Activated naive CD8-positive, alpha-beta T cell treated with anti-CD3 and anti-CD28 coated beads, Interleukin-2, amount 50 U/mL, for 16 hours (primary cell): ENCODE measurements at places on chromosomes 12 and 14.
A peak's percentile ranks its signal among the peaks of the same experiment; 100 is the strongest.

DNA sequence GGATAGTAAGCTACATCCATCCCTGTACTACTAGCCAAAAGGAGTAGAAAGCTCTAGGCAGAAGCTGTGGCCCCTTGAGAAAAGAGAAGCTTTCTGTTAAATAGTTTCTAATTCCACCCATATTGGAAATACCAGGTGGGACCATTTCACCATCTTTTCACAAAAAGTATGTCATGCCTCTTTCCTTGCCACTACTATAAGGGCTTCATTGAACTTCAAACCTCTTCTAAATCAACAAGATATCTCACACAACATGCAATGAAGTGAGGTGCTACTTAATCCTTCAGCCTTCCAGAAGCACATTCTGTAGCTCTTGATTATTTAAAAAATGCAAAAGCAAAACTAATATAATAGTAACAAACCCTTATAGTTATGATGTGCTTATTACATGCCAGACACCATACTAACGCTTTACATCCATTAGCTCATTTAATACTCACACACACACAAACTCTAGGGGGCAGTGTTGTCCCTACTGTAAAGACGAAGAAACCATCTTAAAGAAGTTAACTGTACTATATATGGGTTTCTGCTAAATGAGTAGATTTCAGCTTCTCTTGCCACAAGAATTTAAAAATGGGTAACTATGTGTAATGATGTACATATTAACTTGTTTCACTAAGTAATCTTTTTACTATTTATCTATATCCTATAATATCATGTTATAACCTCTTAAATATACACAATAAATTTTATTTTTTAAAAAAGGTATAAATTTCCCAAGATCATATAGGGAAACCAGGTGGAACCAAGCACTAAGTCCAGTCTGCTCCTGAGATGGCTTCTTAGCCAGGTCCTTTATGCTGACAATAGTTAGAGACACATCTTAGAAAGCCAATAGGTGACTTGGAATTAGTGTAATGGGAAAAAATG, 124.4 kb downstream of the RPS29 start:
- peak; percentile 17 for DNase-seq

- DNase-seq, result no peak
Observed at GRCh38 chr12:46950094-46950493, 124.3 kb upstream of the SLC38A4 start.

- DNase-seq, result no peak
Observed at GRCh38 chr12:126084480-126084879, 1019.2 kb downstream of the AACS start.

DNA sequence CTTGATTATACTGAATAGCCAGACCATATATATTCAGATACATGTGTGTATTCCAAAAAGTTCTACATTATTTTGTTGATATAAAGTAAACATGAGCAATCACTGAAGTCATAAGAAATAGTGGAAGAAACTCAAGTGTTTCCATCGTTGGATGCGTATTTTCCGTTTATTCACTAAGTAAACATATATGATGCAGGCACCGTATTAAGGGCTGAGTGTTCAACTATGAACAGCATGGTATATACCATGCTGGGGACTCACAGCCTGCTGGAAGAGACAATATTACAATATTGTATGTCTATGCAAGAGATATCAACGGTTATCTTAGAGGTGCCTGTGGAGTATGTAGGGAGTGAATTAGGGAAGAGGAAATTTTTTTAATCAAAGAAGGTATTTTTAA, 1.2 kb downstream of the PYROXD1 start:
- no peak for DNase-seq

DNA sequence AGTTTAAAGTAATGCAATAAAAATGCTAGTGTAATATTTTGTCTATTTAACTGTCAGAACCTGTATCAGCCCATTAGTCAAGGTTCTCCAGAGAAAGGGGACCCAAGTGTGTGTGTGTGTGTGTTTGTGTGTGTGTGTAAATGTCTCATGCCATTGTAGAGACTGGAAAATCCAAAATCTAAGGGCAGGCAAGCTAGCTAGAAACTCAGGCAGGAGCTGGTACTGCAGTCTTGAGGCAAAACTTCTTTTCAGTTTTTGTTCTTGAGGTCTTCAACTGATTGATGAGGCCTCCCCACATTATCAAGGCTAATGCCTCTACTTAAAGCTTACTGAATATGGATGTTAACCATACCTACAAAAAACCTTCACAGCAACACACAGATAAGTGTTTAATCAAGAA, 126.7 kb downstream of the PRKD1 start:
- no peak for DNase-seq

GRCh38 chr14:68692916-68693771, 99.7 kb downstream of the ZFP36L1 start:
- DNase-seq, result no peak

DNA sequence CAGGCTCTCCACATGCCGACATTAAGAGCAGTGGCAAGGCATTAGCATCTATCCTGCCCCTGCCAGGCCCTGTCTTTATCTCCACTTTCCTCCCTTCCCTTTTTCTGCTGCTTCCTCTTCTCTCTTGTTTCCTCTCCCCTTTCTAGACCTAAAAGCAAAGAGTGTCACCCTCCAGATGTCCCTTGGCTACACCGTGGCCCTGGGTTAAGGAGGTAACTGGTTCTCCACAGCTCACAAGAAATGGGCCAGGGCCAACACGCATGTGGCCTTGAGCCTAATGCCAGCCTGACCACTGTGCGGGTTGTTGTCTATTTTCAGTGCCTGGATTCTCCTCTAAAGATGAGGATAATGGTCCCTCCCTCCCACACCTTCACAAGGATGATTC, 41.7 kb upstream of the DDX11 start:
- no peak for DNase-seq

DNA sequence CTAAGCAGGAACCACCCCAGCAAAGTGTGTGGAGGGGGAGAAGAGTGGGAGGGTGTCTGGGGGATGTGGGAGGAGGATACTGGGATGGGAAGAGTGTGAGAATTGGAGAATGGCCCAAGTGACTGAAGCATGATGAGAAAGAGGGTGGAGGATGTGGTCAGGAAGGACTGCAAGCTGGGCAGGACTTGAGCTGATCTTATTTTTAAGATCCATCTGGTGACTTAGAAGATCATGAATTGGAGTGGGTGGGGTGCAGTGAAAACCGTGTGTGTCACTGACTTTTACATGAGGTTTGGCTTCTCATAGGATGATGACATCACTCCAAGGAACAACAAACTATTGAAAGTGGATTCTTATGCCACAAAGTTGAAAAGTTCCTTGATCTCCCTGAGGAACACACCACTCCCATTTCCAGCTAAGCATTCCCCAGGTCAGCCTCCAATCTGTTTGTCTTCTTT, 287.5 kb downstream of the GALC start:
- no peak for DNase-seq

DNA sequence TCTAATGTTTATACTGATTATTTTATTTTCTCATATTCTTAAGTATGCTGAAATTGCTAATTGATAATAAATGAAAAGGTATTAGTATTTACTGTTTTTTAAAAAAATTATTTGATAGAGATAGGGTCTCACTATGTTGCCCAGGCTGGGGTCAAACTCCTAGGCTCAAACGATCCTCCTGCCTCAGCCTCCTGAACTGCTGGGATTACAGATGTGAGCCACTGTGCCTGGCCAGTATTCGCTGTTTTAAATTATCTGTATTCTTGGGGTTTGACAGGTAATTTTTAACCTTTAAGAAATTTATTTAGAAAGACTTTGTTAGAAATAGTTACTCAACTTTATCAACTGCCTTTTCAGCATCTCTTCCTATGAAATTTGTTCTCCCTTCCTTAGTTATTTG, 32.2 kb downstream of the RAN start:
- DNase-seq, result no peak

- no peak for DNase-seq
Observed at GRCh38 chr14:69891422-69891821, 12.2 kb downstream of the SMOC1 start.

DNA sequence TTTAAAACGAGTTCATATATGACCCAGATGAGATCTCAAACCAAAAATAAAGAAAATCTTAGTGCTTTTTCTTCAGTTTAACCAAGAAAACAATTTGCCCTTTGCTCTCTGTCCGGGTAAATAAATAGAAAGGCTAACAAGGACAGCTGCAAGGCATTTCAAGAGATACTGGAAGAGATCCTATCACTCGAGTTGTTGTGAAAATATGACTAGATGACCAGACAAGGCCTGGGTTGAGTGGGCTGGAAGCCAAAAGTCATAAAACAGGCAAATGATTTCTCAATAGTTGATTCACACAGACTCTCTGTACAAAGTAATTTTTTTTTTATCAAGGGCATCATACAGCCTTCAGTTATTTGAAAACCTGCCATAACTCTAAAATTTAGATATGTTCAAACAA, 55.9 kb upstream of the AVPR1A start:
- DNase-seq, result no peak

DNA sequence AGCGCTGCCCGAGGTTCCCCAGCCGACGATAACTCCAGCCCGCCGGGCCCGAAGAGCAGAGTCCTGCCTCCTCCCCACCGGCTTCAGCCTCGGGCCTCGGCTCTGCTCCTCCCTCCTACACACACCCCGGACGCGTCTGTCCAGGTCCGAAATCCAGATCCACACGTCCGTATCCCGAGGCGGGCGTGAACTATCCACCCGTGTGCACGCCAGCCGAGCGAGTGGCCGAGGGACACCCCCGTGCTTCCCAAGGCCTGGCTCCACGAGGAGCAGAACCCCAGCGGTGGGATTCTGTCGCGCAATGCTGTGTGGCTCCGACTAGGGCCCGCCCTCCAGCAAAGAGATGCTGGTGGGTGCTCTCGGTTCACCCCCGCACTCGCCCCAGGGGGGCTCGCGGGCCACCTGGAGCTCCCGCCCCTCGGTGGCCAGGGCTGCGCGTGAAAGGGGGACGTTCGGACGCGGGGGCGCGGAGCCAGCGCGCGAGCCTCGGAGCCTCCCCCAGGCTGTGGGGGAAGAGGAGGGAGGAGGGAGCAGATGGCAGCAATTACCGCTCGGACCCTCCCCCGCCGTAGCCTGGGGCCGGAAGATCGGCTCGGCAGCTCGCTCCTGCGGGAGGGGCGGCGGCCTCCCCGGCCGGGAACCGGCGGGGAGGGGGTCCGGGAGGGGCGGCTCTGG, 18.9 kb upstream of the ANKRD33 start:
- no peak for DNase-seq

GRCh38 chr14:68630081-68630571, 162.7 kb downstream of the ZFP36L1 start:
- DNase-seq, result no peak

- DNase-seq, result no peak
Observed at GRCh38 chr12:93994721-93995120, 153.7 kb upstream of the PLXNC1 start.

DNA sequence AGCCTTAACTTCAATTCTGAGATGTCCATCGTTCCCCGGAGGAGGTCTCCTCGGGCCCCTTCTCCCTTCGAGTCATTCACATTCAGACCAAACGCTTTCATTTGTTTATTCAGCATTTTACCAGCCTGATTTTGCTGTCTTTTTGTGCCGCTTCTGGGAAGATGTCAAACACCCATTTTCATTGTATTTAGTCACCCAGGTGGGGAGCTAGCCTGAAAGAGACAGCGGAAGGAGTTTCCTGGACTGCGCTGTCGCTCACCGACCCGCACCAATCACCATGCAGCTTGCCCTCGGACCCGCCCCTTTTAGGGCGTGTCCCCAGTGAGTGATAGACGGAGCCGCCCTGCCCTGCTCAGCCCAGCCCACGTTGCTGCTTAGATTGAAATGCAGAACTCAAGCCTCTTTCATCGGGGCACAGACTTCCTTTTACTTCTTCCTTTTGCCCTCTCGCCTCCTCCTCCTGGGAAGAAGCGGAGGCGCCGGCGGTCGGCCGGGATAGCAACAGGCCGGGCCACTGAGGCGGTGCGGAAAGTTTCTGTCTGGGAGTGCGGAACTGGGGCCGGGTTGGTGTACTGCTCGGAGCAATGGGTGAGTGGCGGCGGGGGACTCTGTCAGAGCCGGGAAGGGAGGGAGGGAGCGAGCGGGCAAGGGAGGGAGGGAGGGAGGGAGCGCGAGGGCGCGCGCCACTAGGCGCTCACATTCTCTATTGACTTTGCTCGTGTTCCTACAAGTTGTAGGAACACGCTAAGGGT, at the start of gene PAX9:
PAX9 (plus strand) TSS at position 355 of the 752 bp plus-strand sequence; CDS start at position 585, 230 bp downstream.
- no peak for DNase-seq

GRCh38 chr14:50659327-50659974, 8.7 kb downstream of the SAV1 start:
- DNase-seq, result no peak
